ENCODE measurements at places on chromosomes 1 and 21.

DNA sequence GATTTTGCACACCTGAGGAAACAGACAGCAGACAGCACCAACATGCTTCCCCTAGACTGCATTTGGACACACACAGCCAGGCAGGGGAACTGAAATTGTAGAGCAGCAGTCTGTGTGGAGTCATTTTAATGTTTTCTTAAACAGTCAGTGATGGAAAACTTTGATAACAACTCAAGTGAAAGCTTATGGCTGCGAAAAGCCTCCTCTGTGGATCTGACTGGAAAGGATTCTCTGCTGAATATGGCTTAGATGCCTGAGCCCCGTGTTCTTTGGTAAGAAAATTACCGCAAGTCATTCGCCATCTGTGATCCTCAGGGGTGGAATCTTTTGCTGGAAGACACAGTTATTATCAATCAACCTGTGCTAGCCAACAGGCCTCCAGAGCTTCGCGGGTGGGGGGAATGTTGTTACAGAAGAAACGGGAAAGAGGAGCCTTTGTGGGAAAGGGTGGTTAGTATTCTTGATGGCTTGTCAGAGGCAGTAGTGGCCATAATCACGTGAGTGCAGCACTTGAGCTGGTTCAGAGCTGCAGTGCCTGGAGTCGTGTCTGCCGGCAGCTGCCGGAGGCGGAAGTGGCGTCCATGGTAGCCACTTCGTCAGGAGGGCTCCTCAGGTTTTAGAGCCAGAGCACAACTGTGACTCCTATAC lies 204.7 kb downstream of the ST6GALNAC3 start:
- DNase-seq, result no peak

DNA sequence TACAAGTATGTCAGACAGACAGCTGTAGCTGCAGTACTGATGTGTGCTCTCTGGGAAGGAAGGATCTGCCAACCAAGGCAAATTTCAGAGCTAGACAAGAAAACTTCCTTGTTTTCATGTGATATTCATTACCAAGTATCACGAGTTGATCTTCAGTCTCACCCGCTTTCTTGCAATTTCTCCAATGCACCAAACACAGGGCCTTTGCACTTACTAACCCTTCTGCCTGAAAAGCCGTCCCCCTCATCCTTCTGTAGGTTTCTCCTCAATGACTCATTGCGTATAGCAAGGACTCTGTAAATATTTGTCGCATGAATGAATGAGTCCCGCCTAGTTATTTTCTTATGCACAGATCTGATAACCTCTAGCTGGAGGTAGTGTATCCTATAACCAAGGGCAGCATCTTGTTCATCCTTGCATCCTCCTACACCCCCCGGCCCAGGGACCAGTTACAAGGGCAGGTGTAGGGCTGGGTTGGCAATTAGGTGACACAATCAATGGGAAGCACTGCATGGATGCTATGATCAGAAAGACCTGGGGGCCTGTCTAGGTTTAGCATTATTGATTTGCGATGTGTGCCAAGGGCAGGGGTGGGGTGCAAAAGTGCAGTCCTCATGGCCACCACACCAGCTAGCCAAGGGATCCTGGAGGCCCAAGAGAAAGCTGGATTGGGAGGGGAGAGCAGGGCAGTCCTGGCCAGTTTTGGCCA lies 51.4 kb upstream of the GPR157 start:
- DNase-seq, result no peak

DNA sequence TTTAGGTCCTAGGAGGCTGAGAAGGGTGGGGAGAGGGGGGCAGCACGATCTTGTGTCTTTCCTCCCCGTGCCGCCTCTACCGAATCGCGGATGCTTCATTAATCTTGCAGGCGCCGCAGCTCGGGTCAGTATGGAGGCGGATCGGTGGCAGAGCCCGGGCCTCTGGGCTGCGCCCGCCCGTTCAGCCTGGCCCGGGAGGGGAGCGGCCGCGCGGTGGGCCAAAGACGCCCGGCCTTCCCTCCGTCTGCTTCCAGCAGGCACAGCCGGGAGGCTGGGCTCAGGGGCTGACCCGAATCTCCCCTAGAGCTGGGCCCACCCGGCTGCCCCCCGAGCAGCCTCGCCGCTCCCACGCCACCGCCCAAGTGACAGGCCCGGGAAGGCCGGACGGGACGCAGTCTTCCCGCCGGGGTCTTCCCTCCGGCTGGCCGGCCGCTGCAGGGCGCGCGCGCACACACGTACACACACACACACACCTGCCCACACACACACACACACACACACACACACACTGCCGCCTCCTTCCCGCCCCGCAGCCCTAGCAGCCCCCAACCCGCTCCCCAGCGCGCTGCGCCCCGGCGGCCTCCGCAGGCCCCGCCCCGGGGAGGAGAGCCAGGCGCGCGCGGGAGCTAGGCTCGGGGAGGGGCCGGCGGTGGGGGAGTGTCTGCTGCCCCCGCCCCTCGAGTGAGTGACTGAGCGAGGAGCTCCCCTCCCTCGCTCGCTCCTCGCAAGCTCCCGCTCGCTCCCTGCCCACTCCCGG lies at the start of gene C1orf21:
Gene C1orf21, plus strand, starts transcription at position 718 of the 757 bp plus-strand sequence. CDS start 90,481 bp downstream, outside the sequence.
- peak; percentile 30 for DNase-seq

DNA sequence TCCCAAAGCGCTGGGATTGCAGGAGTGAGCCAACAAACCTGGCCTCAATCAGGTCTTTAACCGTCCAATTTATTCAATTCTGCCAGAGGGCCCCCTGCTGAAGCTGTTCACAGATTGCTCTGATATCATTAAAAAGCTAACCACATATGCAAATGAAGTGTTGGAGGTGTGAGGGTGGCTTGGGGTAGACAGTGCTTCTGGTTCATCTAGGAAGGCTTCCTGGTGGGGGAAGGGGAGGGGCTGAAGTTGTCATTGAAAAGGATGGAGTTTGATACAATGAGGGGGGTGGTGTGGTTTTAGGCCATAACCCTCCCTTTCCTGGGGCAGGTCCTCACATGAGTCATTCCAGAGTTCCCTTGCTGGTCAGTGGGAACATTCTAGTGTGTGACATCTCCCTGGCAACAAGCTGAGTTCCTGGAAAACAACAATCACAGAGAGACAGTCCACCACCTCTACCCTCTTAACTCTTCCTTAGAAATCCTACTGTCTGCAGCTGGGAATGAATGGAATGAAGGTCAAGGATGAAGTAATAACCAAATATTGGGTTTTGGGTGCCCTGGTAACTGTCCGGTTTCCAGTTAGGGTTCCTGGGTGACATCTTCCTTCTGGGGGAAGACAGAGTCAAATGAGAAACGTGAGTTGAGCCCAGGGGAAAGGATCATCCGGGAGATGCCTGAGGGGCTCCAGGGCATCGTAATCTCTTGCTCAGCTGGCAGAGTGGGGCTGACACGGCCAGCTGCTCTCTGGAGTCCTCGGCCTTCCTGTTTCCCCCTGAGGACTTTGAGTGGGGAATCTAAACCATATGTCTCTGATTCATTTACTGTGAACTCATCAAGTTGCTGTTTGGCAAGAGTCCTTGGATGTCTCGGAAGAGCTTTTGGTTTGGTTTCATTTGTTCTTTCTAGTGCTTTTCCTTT lies 32.2 kb downstream of the BATF3 start:
- DNase-seq, result no peak

GRCh38 chr1:192958871-192959270 lies 100.3 kb downstream of the UCHL5 start:
- DNase-seq, result no peak

GRCh38 chr1:180208264-180208663 lies 21.8 kb upstream of the LHX4 start:
- DNase-seq, result no peak

All from activated T-helper 1 cell treated with anti-CD3 and anti-CD28 coated beads, Interleukin-2, amount 50 U/mL, for 16 hours (primary cell).